ENCODE measurements at places on chromosomes 13 and 19.

DNA sequence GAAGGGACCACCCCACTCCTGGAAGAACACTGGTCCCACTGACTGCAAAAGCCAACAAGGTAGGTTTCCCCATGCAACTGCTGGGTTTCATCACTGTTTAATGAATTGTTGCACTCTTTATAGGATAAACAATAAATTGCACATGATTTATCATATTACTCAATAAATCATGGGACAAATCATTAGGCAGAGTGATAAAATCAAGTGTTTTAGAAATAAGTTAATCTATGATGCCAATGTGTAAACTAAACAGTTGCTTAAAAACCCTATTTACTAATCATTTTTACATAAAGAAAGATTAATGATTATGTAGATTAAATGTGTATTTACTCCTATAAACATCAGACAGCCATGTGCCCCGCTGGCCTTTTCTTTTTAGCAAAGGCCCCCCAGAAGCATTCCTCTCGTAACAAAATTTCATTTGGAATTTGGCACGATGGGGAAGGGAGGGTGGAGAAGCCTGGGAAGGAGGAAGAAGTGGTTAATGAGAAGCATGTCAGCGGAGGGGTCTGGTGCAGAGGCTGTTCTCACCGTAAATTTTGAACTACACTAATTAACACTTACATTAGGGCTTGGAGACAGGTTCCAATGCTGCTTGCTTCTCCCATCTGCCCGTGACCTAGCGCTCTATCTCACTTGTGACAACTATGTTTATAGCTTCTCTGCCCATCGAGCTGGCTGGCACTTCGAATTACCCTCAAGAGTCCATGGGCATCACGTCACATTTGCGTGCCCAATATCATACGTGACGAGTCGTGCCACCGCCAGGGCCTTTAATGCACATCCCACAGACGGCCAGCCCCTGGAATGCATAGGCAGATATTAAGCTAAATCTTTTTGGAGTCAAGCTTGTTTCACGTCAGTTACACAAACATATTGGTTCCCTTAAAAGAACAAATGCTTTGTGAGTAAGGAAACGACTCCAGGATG lies 357.7 kb upstream of the TSHZ3 start:
- DNase-seq = peak; percentile 77

- no peak for DNase-seq
These were observed 161.5 kb downstream of the COG6 start for GRCh38 chr13:39816936-39817335.

GRCh38 chr19:677201-677600 lies 1.0 kb downstream of the FSTL3 start:
- no peak for DNase-seq

DNA sequence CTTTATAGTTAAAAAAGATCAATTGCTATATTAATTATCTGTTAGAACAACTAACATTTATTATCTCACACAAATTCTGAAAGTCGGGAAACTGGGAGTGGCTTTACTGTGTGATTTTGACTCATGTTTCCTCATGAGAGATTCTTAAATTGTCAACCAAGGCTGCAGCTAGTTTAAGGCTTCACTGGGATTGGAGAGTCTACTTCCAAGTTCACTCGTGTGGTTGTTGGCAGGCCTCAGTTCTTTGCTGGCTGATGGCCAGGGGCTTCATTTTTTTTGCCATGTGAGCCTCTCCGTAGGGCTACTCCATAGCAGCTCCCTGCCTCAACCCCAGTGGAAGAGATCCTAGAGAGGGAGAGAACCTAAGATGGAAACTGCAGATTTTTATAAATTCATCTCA lies 24.5 kb upstream of the LPAR6 start:
- peak; percentile 76 for DNase-seq

GRCh38 chr19:9058905-9059667 lies 27.8 kb upstream of the OR1M1 start:
- DNase-seq = no peak

All from suprapubic skin (tissue), 4 donors.